ENCODE measurements at places on chromosomes 3 and 15. TPM values are rescaled to one million over a fixed set of nuclear protein-coding genes. Genes with fewer than 3 reads are reported as not detected.

DNA sequence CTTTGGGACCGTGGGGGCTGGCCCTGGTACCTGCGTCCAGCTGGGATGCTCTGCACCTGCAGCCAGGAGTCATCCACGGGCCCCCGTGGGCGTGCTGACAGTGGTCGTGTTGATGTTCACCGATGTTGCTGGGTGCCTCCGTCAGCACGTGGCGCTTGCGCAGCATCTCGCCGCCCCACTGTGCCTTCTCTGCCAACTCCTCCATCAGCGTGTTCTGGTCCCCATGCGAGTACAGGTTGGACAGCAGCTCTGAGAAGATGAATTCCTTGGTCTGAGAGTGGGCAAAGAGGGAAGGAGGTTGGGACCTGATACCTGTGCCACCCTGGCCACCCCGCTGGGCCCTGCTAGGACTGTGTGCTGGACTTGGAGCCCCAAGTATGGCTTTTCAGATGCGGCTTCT lies 61.4 kb downstream of the ADAMTS7 start:
- no peak for DNase-seq

GRCh38 chr3:172561897-172562640 lies 38.8 kb upstream of the TNFSF10 start:
- peak; percentile 78 for DNase-seq

DNA sequence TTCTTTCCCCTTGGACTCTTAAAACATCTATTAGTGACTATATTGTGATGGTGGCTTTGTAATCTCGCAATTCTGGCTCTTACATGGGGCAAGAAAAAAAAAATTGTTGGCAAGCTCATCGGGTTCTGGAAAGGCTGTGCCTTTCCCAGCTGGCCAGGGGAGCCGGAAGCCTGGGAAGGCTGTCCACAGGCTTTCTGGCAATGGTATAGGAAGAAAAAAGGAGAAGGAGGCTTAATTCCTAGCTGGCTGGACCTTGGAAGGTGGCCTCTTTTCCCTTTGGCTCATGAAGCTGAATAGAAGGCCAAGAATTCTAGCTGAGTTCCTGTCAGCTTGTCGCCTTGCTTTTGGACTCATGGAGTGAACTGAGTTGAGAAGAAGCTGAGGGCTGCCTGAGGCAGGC lies 243.5 kb upstream of the SEMA6D start:
- no peak for DNase-seq

DNA sequence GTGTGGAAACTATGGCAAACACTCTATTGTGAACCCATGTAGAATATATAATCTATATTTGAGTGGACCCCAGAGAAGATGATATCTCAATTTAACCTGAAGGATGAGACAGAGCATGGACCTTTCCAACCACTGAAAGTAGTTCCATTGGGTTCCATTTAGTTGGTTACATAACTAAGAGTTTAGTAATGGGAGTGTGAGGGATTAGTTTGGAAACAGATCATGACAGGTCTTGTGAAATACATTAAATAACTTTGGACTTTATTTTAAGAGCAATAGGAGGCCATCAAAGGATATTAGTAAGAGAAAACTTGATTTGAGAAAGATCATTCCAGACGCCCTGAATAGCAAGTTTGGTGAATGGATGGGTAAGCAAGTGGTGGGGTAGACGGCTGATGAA lies 487.2 kb upstream of the ROBO2 start:
- no peak for DNase-seq

Gene CDHR4
- total RNA-seq = not detected

DNA sequence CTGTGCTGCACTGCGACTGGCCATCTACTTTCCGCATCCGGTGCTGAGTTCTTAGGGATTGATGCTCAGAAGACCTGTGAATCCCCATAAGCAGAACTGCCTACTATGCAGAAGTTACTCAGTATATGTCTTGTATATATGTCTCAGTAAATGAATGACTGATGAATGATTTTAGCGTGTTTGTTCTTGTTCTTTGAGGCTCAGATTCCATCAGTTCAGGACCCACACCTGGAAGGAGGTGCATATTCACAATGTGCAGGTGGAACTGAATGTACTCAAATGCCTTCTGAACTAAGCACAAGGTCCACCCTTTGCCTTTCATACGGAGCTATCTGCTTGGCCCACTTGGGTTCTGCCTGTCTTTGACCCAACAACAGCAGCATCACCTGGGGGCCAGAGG lies 19.8 kb downstream of the TNFAIP8L3 start:
- no peak for DNase-seq

DNA sequence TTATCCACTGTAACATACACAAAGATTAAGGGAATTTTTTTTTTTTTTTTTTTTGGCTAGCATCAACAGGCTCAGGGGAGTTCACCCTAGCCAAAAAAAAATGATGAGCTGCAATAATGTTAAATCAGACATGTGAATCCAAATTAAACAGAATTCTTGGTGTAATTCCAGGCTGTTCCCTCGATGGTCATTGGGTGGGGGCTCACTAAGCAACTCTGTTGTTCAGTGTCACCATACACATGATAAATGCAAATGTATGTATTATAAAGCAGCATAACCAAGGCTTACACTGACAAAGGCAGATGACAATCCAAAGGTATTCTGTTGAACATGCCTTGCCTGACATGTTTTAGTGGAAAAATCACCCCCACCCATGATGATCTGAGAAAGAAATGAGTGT lies 29.0 kb downstream of the IL1RAP start:
- DNase-seq = no peak

GRCh38 chr3:126360046-126360713 lies 3.0 kb upstream of the KLF15 start:
- no peak for DNase-seq

GRCh38 chr15:98071786-98072185 lies 111.3 kb downstream of the ARRDC4 start:
- DNase-seq = no peak

Gene SLC51A
- total RNA-seq = not detected

Gene GATM
- 1.3 TPM for total RNA-seq

Data from renal cortical epithelial cell (primary cell).